AG08396 (cell line): ENCODE measurements at places on chromosomes 5 and 9.

DNA sequence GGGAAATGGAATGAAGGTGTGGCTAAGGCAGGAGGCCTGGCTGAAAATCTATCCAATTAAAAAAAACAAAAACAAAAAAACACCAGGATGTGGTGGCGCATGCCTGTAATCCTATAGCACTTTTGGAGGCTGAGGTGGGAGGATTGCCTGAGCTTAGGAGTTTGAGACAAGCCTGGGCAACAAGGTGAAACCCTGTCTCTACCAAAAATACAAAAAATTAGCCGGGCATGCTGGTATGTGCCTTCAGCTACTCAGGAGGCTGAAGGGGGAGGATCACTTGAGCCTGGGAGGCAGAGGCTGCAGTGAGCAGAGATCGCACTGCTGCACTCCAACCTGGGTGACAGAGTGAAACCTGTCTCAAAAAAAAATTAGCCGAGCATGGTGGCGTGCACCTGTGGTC, 21.1 kb downstream of the GRHPR start:
- DNase-seq: no peak

DNA sequence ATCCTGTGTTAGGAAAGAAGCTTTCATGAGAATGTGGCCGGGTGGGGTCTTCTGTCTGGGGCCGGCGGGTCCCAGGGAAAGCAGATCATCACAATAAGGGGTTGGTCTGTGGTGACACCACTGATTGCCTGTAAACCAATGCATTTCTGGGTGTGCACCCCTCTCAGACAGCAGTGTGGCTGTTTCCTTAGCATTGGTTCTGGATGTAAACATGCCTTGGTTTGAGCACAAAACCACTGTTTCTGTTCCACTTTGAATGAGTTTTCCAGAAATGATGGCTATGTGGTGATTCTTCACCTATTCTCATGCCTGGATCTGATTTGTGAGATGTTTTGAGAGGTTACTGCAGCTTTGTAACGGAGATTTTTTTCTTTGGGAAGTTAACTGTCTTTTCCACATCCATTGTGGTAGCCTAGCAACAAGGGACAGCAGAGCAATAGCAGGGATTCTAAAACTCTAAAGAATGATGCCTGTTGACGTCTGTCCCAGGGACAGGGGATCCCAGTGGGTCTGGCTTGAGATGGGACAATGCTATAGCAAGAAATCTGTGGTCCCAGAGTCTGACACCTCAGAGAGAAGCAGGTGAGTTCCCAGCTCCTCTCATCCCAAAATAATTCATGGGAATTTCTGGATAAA, at the start of gene CCDC192:
Gene CCDC192, plus strand, starts transcription at position 466 of the 636 bp plus-strand sequence. Its CDS starts 55 bp downstream, at position 521.
- no peak for DNase-seq

DNA sequence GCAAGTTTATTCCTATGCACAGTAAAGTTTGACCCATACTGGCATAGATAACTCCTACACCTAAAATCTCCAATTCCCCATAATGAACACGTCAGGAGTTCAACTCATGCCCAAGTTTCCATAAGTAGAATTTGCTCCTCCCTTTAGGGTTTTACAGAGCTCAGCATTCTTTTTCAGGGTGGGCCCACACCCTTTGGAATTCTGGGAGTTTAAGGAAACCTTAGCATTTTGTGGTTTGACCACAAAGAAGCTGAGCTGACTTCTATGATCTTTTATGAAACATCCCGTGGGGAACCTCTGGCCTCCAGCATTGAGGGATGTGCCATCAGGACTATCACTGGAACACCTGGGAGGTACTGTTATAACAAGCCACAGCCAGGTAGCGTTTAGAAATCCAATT, 220.6 kb upstream of the MAP3K1 start:
- DNase-seq: no peak

DNA sequence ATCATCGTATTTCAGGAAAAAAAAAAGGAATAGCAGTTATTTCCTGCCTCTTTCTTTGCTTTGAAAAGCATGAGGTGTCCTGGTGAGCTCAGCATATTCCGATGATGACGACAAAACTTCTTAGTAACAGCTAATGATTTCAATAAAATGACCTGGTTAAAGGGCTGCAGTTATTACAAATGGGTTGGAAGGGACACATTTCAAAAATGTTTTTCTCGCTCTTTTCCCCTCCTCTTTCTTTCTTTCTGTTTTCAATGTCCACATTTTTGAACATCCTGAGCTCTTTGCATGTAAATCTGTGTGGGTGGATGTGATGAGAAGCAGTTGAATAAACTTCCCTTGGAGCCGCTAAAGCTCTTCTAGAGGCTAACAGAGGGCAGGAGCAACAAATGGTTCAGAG, 186.8 kb upstream of the SLC27A6 start:
- DNase-seq: no peak

- no peak for DNase-seq
Observed at GRCh38 chr9:88723751-88724150, 188.8 kb downstream of the NXNL2 start.

DNA sequence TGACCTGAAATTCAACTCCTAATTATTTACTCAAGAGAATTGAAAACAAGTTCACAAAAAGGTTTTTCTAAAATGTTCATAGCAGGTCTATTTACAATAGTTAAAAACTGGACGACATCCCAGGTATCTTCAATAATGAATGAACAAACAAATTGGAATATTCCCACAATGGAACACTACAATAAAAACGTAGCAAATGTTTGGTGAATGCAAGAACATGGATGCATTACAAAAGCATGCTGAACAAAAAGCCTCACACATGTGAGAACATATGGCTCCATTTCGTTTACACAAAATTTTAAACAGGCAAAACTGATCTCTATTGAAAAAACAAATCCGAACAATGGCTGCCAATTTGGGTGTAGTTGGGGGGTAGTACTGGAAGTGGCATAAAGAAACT, 669.9 kb downstream of the MTRR start:
- DNase-seq: no peak

GRCh38 chr9:28318515-28318914, 745.2 kb upstream of the C9orf72 start:
- no peak for DNase-seq

DNA sequence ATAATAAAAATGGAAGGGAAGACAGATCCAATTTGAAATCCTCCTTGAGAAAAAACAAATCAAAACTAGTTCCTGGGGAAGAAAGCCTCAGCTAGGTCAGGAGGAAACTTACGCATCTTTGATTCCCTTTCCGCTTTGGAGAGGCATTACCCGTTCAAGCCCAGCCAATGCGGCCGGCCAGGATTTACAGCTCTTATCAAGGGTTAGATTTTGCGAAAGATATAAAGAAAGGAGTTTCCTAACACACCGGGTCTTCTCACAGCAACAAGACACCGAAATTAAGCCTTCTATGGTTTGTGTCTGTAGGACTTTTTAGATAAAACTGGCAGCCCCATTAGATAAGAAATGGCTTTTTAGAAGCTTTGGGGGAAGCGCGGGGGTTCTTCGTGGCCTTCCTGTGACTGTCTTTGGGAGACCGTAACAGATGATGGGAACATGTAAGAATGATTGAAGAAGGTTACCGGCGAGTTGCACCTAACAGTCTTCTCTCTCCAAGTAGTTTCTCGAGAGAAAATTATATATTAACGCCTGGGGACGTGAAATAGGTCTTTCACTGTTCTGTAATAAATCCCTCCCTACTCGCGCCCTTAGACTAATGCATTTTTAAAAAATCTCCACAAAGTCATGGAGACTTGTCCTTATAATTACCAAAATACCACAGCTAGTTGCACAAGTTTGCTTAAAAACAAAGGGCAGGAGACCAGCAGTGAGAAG, 1.3 kb upstream of the ISL1 start:
- no peak for DNase-seq

DNA sequence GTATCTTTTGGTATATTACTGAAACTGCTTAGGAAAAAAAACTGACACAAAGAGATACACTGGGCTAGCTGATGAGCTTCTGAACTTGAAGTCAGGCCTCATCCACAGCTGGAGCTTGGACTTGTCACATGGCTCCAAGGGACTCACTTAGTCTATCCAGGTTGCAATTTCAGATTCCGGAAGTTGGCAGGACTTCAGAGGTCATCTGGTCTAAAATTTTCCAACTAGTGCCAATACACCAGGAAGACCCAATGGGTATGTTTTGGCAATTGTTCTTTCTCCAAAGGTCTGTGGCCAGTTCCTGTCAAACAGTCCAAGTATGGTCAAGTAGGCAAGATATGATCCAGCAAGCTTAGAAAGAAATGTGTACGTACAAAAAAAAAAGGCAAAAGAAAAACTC, 36.7 kb downstream of the MRPS27 start:
- no peak for DNase-seq

DNA sequence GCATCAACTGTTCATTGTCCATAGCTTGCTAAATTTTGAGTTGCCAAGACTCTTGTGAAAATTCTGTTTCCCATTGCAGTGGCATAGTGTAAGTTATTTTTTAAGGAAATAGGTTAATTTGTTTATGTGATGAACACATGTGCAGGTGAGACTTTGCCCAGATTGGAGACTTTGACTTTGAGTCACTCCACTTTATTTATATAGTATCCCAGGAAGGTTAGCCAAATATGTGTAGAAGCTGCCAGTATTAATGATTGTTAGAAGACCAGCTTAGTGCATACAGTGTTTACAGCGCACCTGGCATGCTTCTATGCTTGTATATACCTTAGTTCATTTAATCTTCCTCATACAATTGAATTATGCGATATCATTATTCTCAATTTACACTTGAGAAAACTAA, 51.0 kb downstream of the MTAP start:
- DNase-seq: no peak
